ENCODE measurements at places on chromosomes 5 and 9.

- no peak for DNase-seq
Measured at GRCh38 chr9:89071591-89071990, 80.3 kb downstream of the S1PR3 start.

DNA sequence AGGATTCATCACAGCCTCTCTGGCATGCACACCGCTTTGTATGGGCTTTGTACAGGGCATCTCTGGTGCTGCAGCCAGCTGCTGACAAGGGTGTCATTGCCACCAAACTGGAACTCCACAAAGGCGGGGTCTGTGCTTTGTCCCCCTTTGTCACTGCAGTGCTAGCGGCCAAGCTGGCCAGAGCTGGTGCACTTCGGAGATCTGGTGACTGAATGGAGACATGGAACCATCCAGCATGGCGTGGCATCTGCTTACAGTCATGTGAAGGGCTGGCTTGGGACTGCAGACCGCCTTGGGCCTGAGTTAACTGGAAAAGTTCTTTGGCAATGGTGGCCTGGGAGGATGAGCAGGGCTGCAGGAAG is 18.7 kb upstream of the COL5A1 start:
- no peak for DNase-seq

- no peak for DNase-seq
Measured at GRCh38 chr9:118609355-118610044, 759.7 kb downstream of the BRINP1 start.

GRCh38 chr9:121237916-121238315 is 30.0 kb upstream of the GSN start:
- no peak for DNase-seq

DNA sequence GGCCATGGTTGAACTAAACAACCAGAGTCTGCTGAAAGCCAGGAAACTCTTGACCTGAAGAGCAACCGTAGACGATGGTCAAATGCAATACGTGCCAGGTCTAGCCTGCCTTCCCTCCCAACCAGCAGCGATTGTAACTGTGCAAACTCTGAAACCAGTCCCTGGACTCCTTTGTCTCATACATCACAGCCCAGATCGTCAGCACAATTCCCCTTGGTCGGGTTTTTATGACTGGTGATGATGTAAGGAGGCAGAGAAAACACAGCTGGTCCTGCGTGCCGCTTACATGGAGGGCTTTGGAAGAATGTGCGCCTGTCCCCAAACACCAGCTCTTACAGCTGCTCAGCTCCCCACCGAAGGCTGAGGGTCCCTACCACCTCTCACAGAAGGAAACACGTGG is 24.6 kb downstream of the SMIM23 start:
- DNase-seq: no peak
